K562 (cell line): ENCODE measurements at places on chromosomes 1 and 21. TPM values are rescaled to one million over a fixed set of nuclear protein-coding genes. Genes with fewer than 3 reads are reported as not detected.
A peak's percentile ranks its signal among the peaks of the same experiment; 100 is the strongest.

Gene GPA33
- 0.07 and 0.13 TPM in 2 replicates for total RNA-seq

Gene CHRM3
- total RNA-seq, result 0.11 TPM in 1 of 2 replicates, not detected in the other

Gene F3
- 0.09 and 0.24 TPM in 2 replicates for total RNA-seq

Gene CAPN9
- total RNA-seq, result not detected in 2 replicates

Gene FCRL5
- total RNA-seq, result not detected in 2 replicates

Gene SGIP1
- 0.07 and 0.22 TPM in 2 replicates for total RNA-seq

Gene LAPTM5
- total RNA-seq, result 30.3 and 33.8 TPM in 2 replicates

Gene OVAAL
- total RNA-seq, result not detected in 2 replicates

Gene SLFNL1
- 0.07 TPM in 1 of 2 replicates, not detected in the other for total RNA-seq

Gene CFAP107
- not detected in 2 replicates for total RNA-seq

- no peak for DNase-seq
These were observed 548 bp upstream of the MFSD2A start for GRCh38 chr1:39954324-39954869.

DNA sequence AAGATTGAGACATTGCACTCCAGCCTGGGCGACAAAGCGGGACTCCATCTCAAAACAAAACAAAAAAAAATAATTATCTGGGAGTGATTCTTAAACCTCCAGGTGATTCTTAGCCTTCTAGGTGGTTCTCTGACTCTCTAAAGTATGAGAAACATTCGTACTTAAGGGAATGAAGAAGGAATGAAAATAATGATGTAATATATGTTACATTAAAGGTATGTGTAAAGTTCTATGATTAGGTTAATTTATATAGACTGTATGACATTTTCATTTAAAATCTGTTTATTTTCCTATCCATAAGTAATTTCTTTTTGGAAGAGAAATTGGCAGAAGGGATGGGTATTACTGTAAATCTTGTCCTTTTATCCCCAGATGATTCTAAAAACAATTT lies 34.7 kb downstream of the OSBPL9 start:
- no peak for DNase-seq

DNA sequence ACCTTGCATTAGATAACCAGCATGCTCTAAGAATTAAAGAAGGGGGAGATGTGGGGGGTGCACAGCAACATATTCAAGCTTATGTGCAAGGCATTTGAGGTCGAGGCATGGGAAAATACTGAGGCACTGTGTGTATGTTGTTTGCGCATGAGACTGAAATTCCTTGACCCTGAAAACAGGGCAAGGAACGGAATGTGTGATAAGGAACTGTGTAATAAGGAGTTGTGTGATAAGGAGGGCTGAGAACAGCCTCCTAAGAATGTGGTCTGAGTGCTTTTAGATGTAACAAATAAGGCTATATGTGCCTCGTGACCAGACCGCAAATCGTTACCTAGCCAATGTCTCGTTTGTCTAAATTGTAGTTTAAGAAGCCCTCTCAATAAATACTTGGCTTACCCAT lies 26.5 kb upstream of the ITLN1 start:
- peak; percentile 51 for DNase-seq

DNA sequence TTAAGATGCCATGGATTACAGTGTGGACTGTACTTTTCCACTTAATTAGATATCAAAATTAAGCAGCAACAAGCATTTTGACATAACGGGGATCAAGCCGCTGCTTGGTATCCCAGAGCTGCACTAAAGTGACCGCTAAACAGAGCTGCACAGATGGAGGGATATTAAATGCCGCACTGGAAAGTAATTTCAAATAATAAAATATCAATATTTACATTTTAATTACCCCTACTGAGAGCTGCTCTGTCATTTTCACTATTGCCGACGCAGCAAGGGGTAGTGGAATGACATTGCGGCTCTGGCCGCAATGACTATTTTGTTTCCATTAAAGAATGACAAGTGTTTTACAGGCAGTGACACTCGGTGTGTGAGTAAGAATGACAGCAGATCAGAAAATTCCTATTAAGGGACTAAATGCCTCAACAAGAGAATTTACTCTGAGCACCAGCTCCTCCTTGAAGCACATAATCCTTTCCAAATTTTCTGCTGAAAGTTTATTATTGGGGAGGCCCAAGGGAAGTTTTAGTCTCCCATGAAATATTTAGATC lies 109.1 kb upstream of the USH2A start:
- DNase-seq, result no peak

DNA sequence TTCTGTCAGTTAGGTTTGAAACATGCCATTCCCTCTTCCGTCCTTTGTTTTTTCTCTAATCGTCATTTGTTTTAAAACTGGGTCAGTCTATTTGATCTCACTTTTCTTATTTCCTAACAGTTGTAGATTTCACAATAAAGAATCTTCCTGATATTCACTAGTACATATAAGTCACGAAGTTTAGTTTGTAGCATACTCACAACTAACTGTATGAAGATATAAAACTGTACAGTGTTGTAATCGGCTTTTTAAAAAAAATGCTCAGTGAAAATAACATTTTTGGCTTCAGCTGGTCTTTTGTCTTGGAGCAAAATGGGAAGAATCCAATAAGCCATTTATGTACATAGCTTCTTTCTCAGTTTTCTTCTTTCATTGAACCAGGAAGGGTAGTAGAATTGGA lies 78.3 kb downstream of the NCAM2 start:
- DNase-seq, result no peak

GRCh38 chr1:176205332-176205914 lies 1.7 kb downstream of the COP1 start:
- no peak for DNase-seq

GRCh38 chr1:111733992-111734341 lies 5.2 kb downstream of the INKA2 start:
- no peak for DNase-seq

DNA sequence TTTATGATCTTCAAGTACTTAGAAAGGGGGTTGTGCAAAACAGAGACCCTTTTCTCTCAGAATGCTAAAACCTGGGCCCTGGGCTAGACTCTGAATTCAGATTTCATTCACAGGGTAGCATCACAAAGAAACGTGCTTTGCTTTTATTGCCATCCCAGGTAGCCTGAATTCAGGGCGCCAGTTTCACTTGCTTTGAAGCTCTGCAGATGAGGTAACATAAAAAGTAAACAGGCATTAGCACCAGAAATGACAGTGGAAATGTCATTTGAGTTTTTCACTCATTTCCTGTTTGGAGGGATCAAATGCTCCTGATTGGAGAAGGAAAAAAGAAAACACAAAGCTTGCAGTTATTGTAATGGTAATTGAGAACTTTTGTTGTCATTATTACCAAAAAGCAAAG lies 2.6 kb downstream of the SYPL2 start:
- no peak for DNase-seq

GRCh38 chr21:35976929-35977328 lies 83.4 kb downstream of the SETD4 start:
- DNase-seq, result no peak
